Smooth muscle cell of the coronary artery (primary cell): ENCODE measurements at places on chromosomes 2 and 18. TPM values are rescaled to one million over a fixed set of nuclear protein-coding genes. Genes with fewer than 3 reads are reported as not detected.

The RAB6D gene
- total RNA-seq, result under 0.01 TPM in 1 of 2 replicates, not detected in the other

The BCS1L gene
- total RNA-seq, result 24.1 and 34.0 TPM in 2 replicates

The TRIM43 gene
- not detected in 2 replicates for total RNA-seq

The SLC8A1 gene
- 23.1 and 25.4 TPM in 2 replicates for total RNA-seq

The SERPINB13 gene
- total RNA-seq, result not detected in 2 replicates
